ENCODE measurements at places on chromosomes 4 and X. TPM values are rescaled to one million over a fixed set of nuclear protein-coding genes. Genes with fewer than 3 reads are reported as not detected.

ZCCHC18 gene
- total RNA-seq, result 0.14 TPM

GRCh38 chr4:82050796-82051195 is 323.0 kb downstream of the HNRNPD start:
- no peaks in the 10 kb centered on the region for H3K27me3 ChIP-seq
- DNase-seq, result no peak
- H3K4me1 ChIP-seq, result no peaks in the 10 kb centered on the region
- no peak overlapping the region for H3K4me3 ChIP-seq
- no peak overlapping the region for H3K27ac ChIP-seq

GRCh38 chr4:141814499-141814898 is 178.1 kb downstream of the IL15 start:
- no peaks in the 10 kb centered on the region for H3K36me3 ChIP-seq
- no peak overlapping the region for H3K27ac ChIP-seq
- H3K4me1 ChIP-seq, result no peaks in the 10 kb centered on the region

- DNase-seq, result no peak
- no peaks in the 10 kb centered on the region for H3K4me1 ChIP-seq
- no peaks in the 10 kb centered on the region for H3K36me3 ChIP-seq
- H3K27me3 ChIP-seq, result no peaks in the 10 kb centered on the region
- H3K4me3 ChIP-seq, result no peak overlapping the region
Measured at GRCh38 chr4:16416601-16417000, 190.3 kb upstream of the TAPT1 start.

DNA sequence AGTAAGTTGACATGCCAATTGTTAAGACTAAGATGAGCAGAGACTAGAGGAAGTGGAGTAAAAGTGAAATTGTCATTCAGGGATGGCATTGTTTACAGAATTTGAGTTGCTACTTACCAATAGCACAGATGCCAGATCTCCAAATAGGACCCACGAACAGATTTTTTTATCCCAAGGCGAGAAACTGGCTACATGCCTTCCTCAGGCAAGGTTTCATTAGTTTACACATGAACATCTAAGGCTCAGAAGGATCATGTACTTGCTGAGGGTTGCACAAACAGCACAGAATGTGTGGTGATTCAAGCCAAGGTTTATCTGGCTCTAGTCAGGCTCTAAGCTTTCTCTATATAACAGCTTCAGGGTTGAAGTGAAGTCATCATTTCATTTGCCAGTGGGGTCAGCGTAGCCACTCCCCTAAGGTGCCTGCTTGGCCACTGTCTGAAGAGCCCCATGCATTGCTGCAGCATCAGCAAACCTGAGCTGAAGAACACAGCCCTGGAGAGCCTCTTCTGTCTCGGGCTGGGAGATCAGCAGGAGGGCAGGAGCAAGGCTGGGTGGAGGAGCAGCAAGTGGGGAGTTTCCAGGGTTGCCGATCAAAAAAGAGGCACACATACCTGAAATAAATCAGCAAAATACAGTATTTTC is 193.0 kb upstream of the LCORL start:
- H3K27me3 ChIP-seq, result no peaks in the 10 kb centered on the region
- no peak overlapping the region for H3K27ac ChIP-seq
- no peaks in the 10 kb centered on the region for H3K4me1 ChIP-seq
- no peak for DNase-seq
- H3K4me3 ChIP-seq, result no peak overlapping the region

APEX2 gene
- 18.3 TPM for total RNA-seq

GRCh38 chrX:46165866-46166265 is 379.4 kb downstream of the ZNF674 start:
- H3K27ac ChIP-seq, result no peak overlapping the region
- H3K4me1 ChIP-seq, result no peaks in the 10 kb centered on the region
- no peaks in the 10 kb centered on the region for H3K36me3 ChIP-seq
- DNase-seq, result no peak

ANOS1 gene
- total RNA-seq, result 23.6 TPM

NEXMIF gene
- 1.2 TPM for total RNA-seq

TKTL2 gene
- not detected for total RNA-seq

DNA sequence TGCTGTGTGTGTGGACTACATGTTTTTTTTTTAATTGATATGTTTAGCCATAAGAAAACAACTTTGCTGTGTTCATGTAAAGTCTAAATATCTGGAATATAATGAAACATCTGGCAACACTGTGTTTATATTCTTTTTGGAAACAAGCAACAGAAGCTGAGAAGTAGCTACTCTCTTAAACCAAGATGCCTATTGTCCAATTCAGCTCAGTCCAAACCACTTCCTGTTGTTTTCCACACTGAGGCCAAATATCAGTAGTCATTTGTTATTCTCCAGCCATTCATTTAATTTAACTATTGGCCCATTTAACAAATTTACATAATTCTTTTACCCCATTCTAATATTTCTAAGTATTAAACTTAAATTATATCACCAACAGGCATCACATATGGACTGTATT is 903.0 kb upstream of the SLIT2 start:
- H3K4me1 ChIP-seq, result no peaks in the 10 kb centered on the region
- no peak for DNase-seq
- no peaks in the 10 kb centered on the region for H3K27me3 ChIP-seq
- H3K4me3 ChIP-seq, result no peak overlapping the region

Data from prostate gland (tissue), 2 donors.